ENCODE measurements at places on chromosomes 1 and 21.

GRCh38 chr1:3598522-3599285, 12.6 kb downstream of the MEGF6 start:
- DNase-seq: no peak

DNA sequence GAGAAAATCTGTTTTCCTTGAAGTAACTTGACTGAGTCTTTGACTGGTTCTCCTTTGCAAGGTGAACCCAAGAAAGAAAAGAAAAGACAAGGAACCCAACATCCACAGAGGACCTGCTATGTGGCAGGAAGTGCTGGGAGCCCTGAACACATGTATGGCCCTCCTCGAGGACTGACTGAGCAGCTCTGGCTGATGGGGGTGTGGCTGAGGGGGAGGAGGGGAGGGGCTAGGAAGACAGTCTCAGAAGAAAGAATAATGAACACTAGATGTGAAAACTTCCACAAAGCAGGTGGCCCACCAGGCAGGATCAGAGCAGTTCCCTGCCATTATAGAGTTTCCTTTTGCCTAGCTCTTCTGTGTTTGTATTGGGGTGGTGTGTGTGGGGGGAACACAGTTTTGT, 26.1 kb downstream of the NENF start:
- DNase-seq: no peak

GRCh38 chr1:155253797-155254196, 1.5 kb downstream of the ENTREP3 start:
- DNase-seq: no peak

DNA sequence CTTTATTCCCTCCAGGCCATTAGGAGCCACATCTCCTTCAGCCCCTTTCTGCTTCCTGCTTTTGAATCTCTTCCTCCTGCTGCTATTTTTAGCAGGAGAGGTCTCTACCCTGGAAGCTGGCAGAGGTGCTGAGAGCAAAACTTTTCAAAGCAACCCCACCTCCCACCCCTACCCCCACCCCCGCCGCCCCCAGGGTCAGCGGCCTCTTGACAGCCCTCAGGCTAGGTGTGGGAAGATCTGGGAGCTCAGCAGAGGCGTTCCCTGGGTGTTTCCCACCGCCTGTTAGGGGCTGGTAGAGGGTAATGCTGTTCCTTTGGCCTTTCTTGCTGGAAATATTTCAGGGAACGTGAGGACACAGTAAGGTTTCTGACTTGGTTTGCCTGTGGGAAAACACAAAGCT, 112.5 kb upstream of the CACHD1 start:
- no peak for DNase-seq

DNA sequence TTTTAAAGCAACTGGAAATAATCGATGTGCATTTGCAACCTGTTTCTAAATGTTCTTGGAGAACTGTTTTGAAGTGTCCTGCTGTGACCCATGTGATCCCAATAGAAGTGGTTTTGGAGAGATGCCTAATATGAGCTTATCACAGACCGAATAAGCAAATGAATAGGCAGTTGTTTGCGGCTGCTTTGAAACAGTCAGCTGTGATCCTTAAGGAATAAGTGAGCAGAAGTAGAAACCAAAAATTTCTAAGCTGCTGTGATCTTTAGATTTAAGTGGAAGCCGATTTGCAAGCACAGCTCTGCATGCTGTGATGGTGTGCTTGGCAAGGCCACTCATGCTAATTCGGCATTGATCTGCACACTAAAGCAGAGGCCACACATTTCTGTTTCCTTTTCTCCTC, 329.5 kb upstream of the DUSP10 start:
- no peak for DNase-seq

DNA sequence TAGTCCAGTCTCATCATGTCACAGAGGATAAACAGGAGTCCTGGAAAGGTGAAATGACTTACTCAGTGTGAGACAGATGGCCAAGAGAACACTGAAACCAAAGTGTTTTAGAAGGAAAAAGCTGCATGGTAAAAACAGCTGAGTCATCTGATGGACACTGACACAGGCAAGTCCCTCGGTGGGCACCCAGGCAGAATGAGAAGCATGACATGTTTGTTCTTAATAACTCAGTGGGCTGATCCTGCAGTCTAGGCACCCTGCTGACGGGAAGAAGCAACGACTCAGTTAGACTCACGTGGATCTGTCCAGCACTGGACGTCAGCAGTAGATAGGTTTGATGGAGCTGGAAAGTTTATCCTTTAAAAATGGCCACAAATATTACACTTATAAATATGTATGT, 116.9 kb downstream of the RGS7 start:
- DNase-seq: no peak

DNA sequence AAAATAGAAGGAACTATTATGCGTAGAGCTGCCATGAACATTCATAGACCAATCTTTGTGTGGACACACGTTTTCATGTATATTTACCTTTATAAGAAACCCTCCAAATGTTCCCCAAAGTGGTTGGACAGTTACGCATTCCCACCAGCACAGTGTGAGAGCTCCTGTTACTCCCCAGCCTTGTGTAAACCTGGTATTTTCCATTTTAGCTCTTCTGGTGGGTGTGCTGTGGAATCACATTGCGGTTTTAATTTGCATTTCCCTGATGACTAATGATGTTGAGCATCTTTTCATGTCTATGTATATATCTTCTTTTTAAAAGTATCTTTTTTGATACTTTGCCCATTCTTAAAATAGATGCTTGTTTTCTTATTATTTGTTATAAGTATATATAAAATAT, 3.2 kb upstream of the UBASH3A start:
- no peak for DNase-seq

DNA sequence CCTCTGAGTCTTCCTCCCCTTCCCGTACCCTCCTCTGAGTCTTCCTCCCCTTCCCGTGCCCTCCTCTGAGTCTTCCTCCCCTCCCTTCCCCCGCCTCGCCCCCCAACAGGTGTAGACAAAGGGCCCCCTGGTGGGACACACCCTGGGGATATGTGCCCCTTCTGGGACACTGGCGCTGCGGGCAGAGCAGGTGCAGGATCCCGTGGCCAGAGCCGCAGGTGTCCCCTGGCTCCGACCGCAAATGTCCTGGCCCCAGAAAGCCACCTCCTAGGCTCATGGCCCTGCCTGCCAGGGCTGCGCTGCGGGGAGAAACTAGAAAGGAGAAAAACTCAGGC, 51.5 kb upstream of the ARHGEF16 start:
- DNase-seq: no peak

DNA sequence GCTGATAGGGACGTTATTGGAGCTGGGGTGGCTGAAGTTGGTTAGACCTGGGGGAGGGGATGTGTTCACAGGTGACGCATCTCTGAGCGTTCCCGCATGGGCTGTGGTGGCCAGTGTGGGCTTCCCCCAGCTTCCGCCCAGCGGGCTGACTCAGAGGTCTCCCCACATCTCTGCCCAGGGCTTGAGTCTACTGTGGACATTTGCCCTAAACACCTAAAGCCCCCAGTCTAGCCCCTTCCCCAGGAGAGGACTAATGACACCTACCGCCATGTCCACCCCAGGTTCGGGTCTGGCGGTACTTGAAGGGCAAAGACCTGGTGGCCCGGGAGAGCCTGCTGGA, 2.0 kb downstream of the AGRN start:
- no peak for DNase-seq

- DNase-seq: no peak
Measured at GRCh38 chr1:19735440-19736127, 64.1 kb downstream of the TMCO4 start.

DNA sequence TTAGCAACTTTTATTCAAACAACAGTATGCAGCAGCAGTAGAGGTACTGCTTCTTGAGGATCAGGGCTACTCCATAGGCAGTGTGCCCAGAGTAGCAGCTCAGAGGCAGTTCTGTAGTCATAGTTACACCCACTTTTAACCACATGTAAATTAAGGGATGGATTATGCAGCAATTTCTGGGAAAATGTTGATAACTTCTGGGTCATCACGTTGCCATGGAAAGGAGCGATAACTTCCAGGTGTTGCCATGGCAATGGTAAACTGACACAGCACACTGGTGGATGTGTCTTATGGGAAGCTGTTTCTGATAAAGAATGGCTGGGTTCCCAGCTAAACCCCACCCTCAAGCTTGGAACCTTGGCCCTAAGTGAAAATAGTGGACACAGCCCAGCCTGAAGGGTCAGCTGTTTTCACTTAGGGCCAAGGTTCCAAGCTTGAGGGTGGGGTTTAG, 29.0 kb upstream of the PLA2G2A start:
- no peak for DNase-seq

- DNase-seq: no peak
Measured at GRCh38 chr1:115829023-115829674, 11.8 kb downstream of the NHLH2 start.

DNA sequence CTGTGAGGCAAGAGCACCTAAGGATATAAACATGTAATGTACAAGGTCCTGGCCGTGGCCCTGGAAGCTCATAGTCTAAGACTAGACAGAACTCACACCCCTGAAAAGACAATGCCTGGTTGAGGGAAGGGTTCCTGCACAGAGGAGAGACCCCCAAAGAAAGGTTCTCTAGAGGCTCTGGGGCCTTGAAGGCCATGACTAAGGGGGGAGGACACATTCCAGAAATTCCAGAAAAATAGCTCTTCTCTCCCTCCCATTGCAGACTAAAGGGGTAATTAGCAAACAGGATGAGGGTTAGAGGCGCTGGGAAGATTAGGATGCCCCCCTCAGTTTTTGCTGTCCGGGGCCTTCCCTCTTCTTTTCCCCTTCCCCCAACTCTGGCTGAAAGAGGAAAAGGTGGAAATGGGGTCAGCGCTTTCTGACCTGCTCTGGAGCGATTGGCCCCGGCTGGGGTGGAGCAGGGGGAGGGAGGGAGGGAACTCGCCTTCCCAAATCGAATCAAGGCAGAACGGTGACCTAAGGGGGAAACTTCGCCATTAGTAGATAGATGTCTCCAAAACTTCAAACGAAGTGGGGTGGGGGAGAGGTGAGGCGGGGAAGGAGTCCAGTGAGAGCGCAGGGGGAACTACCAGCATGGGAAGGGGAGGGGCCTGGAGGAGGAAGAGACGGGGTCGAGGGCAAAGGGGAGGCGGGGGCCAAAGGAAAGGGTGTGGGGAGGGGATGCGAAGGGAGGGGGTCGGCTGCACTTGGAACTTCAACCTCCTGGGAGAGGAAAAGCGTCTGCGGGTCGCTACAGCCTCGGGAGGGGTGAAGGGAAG, 11.8 kb downstream of the PAX7 start:
- no peak for DNase-seq

- DNase-seq: no peak
Measured at GRCh38 chr1:3171761-3172160, 102.8 kb downstream of the PRDM16 start.

DNA sequence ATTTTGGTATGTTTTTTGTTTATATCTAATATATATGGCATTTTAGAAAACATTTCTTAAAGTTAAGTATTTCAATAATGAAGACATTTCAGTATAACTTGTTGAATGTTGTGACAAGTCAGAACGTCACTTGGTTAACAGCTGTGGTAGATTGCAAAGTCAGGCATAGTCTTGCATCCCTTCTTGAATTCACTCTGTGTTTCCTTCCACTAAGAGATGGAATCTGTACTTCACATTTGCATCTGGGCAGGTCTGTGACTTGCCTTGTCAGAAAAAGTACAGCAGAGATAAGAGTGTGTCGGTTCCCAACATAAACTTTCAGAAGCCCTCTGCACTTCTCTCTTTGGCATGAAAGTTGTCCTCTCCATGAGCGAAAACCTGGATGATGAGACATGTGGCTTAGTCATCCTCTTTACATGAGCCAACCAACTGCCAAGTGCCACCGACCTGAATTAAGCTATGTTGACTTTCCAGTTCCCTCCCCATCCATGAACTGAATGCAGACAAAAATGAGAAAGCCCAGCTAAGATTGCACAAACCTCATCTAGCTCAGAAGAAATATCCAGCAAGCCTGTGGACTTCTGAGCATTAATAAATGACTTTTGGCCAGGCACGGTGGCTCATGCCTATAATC, 1730.2 kb downstream of the MRPL39 start:
- DNase-seq: no peak

Data from activated T-cell treated with anti-CD3 and anti-CD28 coated beads for 4 hours (primary cell).